8988T (cell line): ENCODE measurements at places on chromosomes 4 and X.
A peak's percentile ranks its signal among the peaks of the same experiment; 100 is the strongest.

- DNase-seq, result no peak
Measured at GRCh38 chr4:122803788-122804208, 22.8 kb upstream of the FGF2 start.

DNA sequence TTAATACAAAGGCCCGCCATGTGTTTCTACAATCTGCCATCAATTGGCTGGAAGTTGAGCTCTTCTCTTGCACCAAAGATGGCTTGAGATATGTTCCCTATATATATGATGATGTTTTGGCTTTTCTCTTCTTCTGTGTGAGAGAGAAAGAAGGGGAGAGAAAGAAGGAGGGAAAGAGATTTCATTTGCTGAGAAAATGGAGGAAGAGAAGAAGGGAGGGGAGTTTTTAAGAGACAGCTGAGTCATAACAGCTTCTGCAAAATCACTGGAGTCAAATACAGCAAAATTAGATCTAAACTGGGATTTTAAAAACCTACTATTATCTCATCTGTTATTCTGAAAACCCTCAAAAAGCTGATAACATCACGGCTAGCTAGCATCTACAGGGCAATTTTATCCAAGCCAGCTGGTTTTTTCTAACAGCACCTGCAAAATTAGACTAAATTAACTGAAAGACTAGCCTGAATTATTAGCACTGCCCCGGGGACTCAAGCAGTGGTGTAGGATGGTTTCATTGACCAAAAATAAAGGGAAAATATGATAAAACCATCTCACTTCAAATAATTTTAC is 647.6 kb upstream of the ACTRT1 start:
- no peak for DNase-seq

- DNase-seq, result no peak
Measured at GRCh38 chr4:89256203-89256800, 51.3 kb downstream of the GPRIN3 start.

- DNase-seq, result no peak
Measured at GRCh38 chrX:110394651-110395050, 36.0 kb downstream of the RTL9 start.

GRCh38 chrX:29466456-29466855 is 748.9 kb upstream of the MAGEB2 start:
- DNase-seq, result no peak

DNA sequence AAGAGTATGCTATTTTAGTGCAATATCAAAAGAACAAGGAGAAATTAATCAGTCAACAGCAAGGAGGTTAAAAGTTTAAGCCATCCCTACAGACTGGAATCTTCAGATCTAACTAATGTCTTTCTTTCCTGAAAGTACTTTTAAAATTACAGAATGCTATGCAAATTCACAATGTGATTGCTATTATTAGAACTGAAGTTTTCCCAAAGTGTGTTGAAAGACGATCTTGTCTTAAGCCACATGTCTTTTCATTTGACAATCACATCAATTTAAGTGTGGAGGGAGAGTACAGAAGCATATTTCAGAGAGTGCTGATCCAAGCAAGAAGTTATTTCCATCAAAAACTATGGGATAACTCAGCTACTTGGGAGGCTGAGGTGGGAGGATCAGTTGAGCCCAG is 64.7 kb upstream of the TNIP3 start:
- DNase-seq, result no peak

GRCh38 chr4:110106931-110107296 is 91.5 kb downstream of the ELOVL6 start:
- no peak for DNase-seq

- DNase-seq, result no peak
Measured at GRCh38 chr4:6658597-6659075, 18.2 kb downstream of the MRFAP1 start.

- no peak for DNase-seq
Measured at GRCh38 chrX:147699061-147699460, 212.7 kb upstream of the FMR1 start.

- DNase-seq, result no peak
Measured at GRCh38 chrX:10622197-10622596, 1.8 kb upstream of the MID1 start.

DNA sequence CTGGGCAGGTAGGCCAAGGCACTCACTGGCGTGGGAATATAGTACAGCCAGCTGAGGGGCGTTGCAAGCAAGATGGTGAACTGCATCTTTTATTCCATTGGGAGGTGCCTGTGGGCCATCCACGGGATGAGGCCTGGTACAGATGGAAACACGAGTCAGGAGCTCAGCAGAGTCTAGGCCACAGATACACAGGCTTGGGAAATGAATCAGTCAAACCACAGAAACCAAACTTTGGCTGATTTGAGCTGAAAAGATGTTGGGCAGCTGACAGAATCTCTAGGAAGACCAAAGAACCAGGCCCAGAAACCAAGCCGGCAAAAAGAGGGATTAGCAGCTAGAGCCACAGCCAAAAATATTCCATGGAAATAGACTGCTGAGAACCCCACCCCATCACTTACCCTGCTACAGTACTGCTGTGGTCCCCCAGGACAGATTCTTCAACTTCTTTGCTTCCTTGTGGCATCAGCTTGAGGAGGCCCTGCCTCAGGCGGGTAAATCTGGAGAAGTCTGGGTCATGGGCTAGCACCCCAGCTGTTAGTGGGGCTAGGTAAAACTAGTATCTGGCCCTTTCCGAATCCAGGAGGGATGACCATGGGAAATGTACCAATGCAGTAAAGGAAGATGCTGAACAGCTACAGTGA is 75.4 kb downstream of the TMEM131L start:
- no peak for DNase-seq

GRCh38 chrX:38616904-38617303 is 55.6 kb downstream of the TSPAN7 start:
- DNase-seq, result no peak

DNA sequence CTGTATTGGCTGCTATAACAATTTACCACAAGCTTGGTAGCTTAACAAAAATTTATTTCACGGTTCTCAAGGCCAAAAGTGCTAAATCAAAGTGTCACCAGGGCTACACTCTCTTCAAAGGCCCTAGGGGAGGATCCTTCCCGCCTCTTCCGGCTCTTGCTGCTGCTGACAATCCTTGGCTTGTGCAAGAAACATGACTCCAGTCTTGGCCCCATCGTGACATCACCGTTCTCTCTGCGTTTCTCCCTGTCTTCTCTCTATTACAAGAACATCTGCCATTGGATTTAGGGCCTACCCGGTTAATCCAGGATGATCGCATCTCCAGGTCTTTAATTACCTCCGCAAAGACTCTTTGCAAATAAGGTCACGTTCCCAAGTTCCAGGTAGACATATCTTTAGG is 10.4 kb upstream of the CLCN4 start:
- DNase-seq, result no peak

DNA sequence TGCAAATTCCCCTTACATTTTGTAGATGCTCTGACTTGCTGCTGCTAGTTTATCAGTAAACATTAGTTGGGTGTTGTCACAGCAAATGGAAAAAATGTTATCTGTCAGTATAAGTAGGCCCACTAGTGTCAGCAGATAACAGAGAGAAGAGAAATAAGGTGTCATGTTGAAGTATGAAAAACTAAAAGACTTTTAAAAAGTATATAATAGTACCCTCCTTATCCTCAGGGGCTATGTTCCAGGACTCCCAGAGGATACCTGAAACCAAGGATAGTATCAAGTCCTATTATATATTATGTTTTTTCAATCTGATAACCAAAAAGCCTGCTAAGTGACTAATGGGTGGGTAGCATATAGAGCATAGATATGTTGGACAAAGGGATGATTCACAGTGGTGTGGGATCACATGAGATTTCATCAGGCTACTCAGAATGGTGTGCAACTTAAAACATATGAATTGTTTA is 11.6 kb upstream of the BMP2K start:
- no peak for DNase-seq

GRCh38 chr4:24303926-24304325 is 280.4 kb downstream of the DHX15 start:
- no peak for DNase-seq

DNA sequence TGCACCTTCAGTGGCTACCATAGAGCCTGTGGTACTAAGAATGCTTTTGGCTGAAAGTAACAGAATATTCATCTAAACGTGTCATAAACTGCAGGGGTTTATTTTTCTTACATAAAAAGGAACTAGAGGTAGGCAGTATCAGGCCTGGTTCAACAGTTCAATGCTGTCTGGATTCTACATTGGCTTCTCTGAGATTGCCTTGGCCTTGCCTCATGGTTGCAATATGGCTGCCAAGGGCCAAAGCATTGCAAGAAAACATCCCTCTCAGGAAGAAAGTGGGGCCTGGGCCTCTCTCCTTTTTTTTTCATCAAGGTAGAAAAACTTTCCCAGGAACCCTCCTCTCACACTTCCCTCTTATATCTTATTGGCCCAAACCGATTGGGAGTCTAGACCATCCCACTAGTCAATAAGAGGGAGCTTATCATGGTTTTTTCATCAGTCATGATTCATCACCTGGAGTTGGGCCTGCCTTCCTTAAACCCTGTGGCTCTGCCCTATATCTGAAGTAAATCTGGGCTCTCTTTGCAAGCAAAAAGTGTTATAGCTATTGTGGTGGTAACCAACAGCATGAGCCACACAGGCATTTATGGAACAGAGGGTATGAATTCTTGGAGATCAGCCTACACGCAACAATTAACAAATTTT is 1.8 kb upstream of the DOCK11 start:
- no peak for DNase-seq

DNA sequence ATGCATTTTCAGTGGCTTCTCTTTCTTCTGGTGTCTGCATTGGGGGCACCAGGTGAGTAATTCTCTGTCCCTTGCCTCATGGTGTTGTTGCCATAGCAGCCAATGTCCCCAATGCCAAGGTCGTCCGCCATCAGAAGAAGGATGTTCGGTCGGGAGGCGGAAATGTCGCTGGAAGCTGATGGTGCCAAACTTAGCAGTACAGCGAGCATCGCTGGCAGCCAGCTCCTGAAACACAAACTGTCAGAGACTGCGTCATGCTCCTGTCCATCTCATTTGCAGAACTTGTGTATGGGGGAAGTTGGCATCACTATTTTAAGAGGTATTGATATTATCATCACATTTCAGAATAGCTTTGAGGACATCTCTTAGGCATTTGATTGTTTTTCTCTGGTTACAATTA is 29.1 kb upstream of the ARSD start:
- no peak for DNase-seq

DNA sequence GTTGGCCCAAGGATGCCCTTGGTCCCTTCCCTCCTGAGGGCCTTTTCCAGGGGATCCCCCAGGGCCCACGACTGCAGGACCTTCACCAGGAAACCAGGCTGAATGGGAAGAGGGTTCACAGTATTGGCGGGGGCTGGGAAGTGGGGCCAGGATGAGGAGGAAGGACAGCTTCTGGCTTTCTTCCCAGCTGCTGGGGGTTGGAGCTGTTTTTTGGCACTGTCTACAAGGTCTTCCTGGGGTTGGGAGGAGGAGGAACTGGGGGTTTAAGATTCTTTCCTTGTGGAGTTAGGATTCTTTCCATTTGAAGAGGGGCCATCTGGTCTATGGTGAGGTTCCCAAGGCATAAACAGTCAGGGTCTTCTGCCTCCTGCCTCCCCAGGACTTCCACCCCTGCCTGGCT is 64.8 kb downstream of the KIF4A start:
- no peak for DNase-seq

GRCh38 chrX:18638398-18638797 is 33.5 kb downstream of the RS1 start:
- no peak for DNase-seq

DNA sequence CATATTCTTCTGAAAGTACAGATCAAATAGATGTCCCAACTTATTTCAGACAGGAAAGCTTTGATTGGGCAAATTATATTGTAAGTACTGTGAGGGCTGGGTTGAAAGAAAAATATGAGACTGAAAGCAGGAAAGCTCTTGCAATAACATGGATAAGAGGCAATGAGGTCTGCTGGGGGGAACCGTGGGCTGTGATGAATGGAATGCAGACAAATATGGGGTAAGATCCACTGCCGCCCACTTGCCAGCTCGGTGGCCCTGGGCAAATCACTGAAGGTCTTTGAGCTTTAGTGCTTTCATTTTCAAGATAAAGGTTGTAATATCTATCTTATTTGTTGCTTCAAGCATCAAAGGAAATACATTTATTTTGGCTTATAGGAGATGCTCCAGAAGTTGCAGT is 51.0 kb downstream of the AGA start:
- DNase-seq, result no peak

- DNase-seq, result no peak
Measured at GRCh38 chr4:13514722-13515121, 29.6 kb downstream of the NKX3-2 start.

- no peak for DNase-seq
Measured at GRCh38 chrX:130086447-130087206, 23.7 kb downstream of the ELF4 start.

DNA sequence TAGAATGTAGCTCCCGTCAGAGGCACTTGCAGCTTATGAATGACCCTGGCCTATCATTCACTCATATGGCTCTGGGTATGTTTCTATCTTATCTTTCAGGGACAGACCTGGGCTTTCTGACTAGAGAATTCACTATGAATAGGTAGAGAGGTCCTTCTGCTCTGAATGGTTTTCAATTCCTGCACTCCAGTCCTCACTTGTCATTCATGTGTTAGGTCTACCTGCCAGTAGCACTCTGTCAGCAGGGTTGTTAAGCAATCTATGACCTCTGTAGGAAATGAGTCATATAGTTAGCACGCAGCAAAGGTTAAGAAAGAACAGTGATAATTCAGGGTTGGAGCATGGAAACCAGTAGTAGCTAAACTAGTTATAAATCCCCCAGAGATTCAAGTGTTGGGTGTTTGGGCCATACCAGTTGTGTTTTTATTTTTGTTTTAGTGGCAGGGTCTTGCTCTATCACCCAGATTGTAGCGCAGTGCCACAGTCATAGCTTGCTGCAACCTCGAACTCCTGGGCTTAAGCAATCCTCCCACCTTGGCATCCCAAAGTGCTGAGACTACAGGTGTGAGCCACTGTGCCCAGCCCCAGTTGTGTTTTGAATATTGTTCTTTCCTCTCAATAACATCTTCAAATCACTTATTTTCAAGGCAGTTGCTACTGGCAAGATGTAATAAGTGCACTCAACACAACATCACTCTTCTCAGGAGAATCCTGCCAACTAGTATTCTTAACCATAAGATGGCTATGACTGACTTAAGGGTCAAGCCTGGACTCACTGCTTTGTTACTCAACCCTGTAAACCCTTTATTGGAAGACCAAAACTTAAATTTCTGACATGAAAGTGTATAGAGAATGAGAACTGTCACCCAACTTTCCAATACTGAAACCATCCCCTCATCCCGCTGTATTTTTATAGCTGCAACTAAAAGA is 25.1 kb downstream of the ARL13A start:
- DNase-seq, result peak; percentile 18

- no peak for DNase-seq
Measured at GRCh38 chr4:48212165-48212564, 57.5 kb downstream of the TEC start.

DNA sequence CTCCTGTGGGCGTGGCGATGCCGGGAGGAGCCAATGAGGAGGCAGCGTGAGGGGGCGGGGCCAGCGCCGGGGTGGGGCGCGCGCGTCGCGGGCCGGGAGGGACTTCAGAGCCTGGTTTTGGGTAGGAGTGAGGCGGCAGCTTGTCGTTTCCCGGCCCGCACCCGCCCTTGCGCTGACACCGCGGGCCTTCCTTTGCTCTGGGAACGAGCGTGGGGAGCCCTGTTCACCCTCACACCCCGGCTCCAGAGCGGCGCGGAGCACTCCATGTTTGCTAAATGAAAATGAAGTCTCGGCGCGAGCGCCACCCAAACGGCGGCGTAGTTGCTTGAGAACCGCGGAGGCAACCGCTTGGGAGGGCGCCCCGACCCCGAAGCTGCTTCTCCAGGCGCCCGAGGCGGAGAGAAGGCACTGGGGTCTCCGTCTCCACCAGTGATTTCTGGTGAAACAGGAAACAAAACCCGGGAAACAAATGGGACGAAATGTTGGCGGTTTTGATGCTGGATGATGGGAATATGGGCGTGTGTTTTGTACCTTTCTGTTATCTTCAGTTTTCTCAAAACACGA is 497 bp upstream of the GRPEL1 start:
- DNase-seq, result no peak
